NCI-H1930 (cell line): ENCODE measurements at places on chromosomes 3 and 15.

GRCh38 chr15:49621401-49621811 is 558 bp downstream of the DTWD1 start:
- DNase-seq: no peak

GRCh38 chr3:100206687-100207086 is 54.1 kb upstream of the TBC1D23 start:
- no peak for DNase-seq

- no peak for DNase-seq
These were observed 58.0 kb upstream of the HERC1 start for GRCh38 chr15:63891768-63892133.

DNA sequence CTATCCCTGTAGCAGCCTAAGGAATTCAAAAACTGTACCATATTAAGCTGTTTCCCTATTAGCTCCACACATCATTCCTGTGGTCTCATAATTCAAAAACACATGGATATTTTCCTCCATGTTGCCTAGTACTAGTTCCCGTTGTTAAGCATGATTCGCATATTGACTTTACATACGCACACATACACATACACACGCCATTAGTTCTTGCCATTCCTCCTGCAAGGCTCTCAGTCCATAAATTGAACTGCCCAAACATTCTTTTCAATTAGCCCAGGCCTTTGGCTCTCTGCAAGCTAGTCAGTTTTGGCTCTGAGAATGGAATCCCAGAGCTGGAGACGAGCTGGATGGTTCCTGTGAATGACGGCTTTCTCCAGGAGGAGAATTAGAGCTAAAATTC is 57.2 kb upstream of the RAD18 start:
- DNase-seq: no peak

- DNase-seq: no peak
These were observed 2.6 kb downstream of the SLITRK3 start for GRCh38 chr3:165193366-165194254.

DNA sequence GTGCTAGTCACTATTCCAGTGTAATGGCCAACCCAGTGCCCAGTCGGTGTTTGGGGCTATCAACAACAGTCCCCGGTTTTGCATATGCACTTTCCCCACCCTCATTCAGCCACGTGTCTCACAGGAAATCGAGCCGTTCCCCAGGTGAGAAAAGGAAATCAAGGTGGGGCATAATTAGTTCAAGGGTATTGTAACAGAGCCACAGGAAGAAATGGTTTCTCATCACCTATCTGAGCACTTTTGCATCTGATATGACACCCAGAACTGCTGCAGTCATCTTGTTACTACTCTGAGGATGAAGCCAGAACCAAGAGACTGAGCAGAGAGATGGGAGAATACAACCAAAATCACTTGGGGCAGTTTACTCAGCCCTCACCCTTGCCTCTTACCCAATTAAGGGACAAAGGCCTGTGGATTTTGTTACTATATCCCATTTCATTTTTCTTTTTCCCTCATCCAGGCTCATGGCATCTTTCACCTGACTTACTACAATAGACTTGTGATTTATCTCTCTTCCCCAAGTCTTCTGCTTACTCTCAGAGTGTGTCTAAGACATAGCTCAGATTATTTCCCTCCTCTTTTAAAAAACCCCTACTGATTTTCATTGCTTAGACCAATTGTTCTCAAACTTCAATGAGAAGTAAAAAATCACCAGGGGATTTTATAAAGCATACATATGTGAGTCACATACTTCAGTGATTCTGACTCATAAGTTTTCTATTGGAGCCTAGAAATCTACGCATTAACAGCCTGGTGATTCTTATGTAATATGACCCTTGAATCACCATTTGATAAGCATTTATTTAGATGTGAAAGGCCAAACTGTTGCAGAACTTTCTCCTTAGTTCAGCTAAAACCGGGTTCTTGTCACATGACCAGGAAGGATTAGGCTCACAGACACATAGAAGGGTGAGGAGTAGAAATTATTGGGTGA is 40.5 kb downstream of the TRAT1 start:
- DNase-seq: no peak

DNA sequence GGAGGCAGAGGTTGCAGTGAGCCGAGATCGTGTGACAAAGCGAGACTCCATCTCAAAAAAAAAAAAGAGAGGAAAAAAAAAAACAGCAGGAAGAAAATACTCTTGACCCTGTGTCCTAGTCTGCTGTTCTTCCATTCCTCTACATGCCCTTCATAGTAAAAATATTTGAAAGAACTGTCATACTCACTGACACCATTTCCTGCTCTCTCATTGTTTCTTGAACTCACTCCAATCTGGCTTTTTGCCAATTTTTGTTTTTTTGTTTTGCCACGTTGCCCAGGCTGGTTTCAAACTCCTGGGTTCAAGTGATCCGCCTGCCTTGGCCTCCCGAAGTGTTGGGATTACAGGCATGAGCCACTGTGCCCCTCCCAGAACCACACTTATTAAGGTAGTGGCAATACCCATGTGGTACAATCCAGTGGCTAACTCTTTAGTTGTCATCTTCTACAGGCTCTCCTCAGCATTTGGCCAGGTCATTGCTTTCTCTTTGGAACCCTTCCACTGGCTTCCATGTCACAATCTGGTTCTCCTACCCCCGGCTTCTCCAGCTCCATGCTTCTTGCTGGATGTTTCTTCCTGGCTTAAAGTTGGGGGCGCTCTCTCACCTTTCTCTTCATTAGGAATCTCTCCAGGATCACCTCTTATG is 238.2 kb upstream of the C2CD4B start:
- no peak for DNase-seq

GRCh38 chr15:82139823-82140268 is 94.0 kb upstream of the MEX3B start:
- DNase-seq: no peak

DNA sequence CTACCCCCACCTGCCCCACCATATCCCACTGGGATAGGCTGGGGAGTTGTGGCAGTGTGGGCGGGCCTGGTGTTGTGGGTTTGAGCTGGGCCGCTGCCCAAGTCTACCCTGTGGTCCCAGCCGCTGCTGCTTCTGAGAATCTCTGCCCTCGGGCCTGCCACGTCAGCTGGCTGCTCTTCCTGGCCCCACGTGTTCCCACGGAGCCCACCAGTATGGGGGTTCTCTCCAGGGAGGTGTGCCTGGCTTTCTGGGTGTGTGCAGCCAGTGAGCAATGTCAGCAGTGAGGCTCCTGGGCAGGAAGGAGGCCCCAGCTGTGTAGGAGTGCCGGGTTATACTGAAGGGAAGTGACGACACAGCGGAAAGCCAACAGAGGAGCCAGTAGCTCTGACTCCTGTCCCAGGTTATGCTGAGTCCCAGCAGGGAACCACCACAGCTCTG is 10.5 kb downstream of the GNAI2 start:
- DNase-seq: no peak

DNA sequence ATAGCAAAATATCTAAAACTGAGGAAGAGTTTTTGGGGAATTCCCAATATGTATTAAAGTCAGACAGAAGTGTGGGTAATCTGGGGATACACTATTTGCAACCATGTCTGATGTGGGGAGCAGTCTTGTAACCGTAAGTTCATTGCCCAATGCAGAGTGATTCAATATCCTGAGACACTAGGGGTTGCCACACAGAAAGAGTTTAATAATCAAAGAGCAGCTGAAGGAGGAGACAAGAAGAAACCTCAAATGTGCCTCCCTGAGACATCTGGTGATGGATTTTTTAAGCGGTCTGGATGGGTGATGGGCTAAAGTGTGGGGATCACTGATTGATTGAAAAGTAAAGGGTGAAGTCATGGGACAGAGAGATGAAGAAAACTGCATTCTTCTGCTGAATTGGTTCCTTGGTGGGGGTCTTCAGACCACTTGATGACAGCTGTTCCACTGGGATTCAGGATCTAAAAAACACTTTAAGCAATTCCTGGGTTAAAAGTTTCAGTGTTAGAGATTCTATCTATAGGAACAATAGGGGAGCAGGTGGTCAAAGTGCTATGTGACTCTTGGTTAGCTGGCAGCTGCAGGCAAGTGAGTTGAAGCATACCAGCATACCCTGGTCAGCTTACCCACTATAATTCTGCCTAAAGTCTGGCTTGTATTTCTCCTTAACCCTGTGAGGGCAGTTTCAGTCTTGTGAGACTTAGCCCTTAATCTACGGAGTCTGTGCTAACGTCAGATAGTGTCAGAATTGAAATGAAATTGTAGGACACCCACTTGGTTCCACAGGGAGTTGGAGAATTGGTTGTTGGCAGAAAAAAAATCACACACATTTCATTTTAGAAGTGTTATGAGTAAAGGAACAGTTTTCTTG is 425.9 kb upstream of the TGFBR2 start:
- DNase-seq: no peak

DNA sequence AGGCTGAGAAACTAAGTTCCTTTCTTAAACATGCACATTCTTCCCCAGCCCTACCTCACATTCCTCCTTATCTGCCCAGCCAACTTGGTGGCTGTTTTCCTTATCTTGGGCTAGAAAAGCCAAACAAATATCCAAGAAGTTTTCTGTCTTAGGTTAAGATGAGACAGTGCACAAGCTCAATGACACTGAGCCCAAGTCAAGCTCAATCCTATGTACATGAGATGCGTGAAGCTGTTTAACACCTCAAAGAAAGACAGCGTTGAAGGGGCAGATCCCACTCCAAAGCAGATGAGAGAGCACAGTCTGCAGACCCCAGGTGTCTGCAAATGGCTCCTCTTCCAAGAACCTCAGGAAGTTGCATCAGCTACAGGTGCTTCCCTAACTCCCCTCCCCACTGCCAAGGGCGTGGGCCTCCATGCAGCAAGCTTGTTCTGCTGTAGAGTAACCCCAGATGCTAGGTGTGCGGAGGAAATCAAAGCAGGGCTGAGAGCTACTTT is 16.6 kb downstream of the LRRC2 start:
- DNase-seq: no peak

DNA sequence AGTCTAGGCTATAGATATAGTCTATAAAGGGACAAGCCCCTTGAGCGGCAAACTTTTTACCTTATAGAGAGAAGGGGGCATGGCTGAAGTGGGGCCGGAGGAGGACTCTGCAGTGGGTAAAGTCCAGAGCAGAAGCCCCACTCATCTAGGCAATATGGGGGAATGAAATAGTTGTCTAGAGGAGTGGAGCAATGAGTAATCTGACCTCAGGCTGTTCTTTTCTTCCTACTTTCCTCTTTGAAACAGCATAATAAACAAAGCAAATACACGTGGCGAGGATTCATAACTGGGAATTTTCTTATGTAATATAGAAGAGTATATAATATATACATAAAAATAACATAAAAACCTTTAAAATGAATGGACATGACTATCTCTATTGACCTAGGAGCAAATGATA is 546.4 kb upstream of the ZNF385D start:
- no peak for DNase-seq

GRCh38 chr3:122681284-122681973 is 790 bp downstream of the PARP14 start:
- DNase-seq: no peak

DNA sequence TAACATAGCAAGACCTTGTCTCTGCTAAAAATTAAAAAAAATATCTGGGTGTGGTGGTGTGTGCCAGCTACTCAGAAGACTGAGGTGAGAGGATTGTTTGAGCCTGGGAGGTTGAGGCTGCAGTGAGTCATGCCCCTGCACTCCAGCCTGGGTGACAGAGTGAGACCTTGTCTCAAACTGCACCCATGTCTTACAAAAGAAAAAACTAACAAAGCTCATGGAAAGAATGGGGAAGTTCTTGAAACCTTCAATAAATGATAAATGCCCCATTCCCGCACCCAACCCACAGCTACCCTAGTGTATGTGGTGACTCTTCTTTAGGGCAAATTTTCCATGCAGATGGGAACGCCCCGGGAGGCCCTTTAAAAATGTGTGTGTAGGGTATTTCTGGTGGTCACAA is 28.3 kb downstream of the RPLP1 start:
- DNase-seq: no peak

- DNase-seq: no peak
These were observed 461.9 kb downstream of the AGBL1 start for GRCh38 chr15:86541540-86541939.

DNA sequence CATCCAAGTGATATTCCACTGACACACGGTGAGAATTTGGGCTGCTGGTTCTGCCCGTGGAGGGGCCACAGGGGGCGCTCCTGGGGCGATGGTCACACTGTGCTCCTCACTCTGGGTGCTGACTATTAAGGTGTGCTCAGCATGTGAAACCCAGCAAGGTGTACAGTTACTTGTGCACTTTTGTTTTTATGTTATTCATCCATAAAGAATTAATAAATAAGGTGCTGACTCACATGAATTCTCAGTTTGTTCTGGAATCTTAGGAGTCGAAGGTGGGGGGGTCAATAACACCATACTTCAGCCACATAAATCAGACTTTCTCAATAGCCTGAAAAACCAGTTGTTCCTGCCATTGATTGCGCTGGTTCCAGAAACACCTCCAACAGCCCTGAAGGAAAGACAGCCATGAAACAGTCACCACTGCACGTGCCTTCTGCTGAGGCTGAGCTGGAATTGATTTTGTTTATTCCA is 53.5 kb upstream of the SPATA12 start:
- no peak for DNase-seq

DNA sequence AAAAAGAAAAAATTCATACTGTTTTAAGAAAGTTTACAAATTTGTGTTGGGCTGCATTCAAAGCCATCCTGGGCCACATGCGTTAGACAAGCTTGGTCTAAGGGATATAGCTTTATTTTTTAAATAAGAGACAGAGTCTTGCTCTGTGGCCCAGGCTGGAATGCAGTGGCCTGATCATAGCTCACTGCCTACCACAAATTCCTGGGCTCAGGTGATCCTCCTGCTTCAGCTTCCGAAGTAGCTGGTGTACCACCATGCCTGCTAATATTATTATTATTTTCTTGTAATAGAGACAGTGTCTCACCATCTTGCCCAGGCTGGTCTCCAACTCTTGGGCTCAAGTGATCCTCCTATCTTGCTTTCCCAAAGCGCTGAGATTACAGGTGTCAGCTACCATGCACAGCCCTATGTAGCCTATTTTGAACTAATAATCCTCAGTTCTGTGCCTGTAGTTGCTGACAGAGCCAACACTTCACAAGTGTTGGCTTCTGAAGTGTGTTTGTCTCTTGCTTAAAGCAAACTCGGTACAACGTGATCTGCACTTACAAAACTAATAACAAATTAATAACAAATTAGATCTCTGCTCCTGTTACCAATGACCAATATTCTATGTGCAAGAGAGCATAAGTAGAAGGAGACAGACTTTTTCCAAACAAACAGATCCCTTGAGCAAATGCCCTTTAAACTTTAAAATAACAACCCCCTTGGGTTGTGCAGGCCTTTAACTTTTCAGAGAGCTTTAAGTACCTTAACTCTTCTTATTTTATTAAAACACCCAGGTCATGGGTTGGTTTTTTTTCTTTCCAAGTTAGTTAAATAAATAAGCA is 135.2 kb downstream of the VGLL4 start:
- no peak for DNase-seq

DNA sequence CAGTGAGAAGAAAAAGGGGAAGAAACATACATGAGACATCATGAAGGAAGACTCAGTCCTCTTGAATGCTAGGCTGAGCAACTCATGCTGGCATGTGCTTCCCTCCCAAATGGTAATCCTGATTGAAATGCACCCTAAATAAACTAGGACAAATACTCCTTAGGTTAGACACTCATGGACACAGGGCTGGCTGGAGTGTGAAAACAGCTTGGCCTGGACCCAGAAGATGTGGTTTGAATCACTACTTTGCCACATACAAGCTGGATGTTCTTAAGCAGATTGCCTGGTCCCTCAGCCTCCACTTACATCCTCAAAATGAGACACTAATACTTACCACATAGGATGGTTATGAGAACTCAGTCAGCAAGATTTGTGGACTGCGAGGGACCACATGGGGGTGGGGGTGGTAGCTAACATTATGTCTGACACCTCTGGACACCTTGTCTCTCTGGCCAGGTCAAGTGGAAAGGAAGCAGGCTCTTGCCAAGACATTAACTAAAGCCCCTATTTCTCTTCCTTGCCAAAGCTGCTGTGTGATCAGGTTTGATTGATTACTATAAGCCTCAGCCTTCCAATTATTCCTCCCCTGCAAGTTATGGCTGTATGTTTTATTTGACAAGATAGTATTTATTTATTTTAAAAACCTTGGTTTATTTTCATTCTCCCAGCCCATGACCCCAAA is 138.9 kb upstream of the SLC7A14 start:
- no peak for DNase-seq
